ENCODE measurements at places on chromosomes 1 and 21.
A peak's percentile ranks its signal among the peaks of the same experiment; 100 is the strongest.

GRCh38 chr1:151494741-151495281 lies 16.4 kb upstream of the CGN start:
- DNase-seq: peak; percentile 56

DNA sequence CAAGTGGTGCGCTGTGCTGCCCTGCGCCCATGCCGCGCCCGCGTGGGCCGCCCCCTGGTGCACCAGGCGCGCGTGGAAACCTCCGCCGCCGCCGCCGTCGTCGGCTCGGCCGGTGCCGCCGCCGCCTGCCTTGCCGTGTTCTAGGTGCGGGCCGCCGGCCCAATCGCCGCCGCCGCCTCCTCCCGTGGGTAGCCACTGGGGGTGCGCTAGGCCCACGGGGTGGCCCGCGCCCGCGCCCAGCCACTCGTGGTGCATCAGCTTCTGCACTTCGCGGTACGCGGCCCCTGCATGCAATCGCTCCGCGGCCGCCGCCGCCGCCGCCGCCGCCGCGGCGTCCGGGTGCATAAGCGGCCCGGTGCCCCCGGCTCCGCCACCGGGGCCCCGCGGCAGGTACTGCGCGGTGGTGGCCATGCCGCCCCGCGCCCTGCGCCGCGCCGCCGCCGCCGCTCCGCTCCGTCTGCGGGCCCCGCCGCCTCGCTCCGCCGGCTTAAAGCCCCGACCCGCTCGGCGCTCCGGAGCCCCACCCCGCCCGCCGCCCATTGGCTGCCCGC lies at the start of gene POU3F1:
POU3F1 (minus strand) TSS at position 461 of the 551 bp plus-strand sequence; CDS start at position 411, 50 bp downstream.
- no peak for DNase-seq

DNA sequence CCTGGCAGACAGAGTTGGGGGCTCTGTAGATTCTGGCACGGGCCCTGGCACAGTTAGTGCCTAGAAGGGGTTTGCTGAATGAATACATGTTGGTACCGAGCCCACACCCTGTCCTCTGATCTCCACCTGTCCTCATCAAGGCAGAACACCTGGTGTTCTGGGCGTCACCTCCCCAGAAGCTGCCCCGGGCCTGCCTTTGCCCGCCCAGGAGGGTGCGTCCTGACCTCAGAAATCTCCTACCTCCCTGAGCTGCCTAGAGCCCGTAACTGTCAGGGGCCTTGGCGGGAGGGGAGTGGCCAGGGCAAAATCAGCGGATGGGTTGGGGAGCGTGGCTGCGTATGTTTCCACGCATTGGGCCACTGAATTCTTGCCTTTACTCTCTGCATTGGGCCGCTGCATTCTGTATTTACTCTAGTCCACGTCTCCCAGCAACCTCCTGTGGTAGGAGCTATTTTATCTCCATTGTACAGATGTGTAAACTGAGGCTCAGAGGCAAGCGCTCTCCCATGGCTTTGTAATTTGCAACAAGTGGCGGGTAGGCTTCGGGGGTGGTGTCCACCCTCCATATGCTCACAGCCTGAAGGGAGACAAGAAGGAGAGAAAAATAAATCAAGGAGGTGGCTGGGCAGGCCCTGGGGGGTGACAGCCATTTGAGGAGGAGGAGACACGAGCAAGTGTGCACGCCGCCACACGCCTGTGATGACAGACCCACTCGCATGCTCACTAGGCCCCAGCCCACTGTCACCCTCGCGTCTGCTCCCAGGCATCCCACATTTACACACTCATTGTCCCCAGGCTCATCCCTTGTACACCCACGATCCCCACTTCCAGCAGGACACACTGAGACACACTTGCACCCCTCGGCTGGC lies 95.7 kb upstream of the WNT4 start:
- DNase-seq: no peak

DNA sequence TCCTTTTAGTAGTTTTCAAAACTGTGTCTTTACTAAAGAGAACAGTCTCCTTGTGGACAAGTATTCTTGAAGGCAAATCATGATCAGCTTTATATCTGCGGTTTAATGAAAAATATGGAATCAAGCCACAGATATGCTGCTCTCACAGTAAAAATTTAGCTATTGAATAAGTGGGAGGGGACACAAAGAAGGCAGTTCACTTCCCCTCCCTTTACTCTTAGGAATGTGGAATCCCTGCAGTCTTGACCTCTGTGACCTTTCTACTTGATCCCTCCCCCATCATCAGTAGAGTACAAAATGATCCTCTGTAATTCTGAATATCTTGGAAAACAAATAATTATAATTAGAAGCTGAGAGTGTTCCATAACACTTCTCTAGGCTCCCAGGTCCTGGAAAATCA lies 136.7 kb upstream of the HOOK1 start:
- DNase-seq: no peak

DNA sequence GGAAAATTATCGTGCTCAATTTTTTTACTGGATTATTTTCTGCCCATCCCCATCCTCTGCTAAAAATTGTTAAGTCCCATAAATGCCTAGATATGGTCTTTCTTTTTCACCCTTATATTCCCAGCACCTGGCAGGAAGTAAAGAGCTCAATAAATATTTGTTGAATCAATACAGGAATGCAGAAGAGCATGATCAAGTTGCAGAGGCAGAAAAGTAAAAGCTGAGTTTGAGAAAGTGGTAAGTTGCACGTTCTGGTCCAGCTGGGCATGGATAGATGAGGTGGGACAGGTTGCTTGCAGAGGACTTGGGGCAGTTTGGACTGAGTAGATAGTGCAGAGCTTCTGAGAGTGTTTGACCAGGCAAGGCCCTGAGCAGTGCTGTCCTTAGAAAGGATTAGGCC lies 40.1 kb downstream of the ZNF281 start:
- DNase-seq: no peak

- no peak for DNase-seq
These were observed 17.5 kb downstream of the ZMYM4 start for GRCh38 chr1:35285771-35286606.

DNA sequence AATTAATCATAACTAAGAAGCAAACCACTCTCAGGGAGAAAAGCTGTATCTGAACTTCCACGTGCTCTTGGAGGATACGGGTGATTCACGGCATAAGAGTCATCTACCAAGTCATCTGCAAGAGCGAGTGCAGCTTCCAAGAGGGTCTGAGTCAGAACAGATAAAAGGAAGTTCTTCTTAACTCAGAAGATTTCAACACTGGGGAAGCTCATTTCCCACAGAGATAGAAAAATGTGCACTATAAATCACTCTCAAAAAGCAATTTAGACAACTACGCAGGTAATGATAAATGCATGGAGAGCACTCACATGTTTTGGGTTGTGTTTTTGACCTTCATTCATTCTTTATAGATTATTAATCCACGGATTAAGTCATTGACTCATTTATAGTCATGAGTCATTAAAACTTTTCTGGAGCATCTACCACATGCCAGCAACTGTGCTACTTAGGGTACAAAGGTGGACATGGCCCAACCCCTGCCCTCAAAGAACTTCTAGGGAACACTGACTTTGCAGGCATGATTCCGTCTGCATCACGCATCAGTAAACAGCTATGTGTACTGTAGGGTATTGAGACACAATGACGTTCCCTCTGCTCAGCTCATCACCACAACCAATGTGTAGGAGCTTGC lies 20.8 kb downstream of the KCNJ15 start:
- DNase-seq: no peak

GRCh38 chr1:220455559-220455958 lies 72.4 kb upstream of the MARK1 start:
- DNase-seq: no peak

DNA sequence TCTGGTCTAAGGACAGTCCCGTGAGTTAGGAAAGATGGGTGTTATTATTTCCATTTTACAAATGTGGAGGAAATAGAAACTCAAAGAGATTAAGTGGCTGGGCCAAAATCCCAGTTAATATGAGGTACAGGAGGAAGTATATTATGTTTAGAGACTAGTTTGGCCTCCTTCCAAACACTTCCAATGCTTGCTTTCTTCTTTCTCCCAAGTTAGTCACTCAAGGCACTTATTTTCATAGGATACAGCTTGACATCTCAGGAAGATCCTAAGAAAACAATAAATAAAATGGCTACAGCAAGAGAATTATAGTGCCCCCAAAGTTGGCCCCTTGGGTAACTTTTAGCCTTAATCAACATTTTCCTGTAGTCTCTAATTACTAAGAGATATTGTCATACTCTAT lies 47.5 kb upstream of the IPO9 start:
- DNase-seq: no peak

- no peak for DNase-seq
These were observed 405 bp upstream of the GADD45A start for GRCh38 chr1:67684526-67685066.

GRCh38 chr21:38914528-38915293 lies 109.0 kb downstream of the ETS2 start:
- peak; percentile 53 for DNase-seq

DNA sequence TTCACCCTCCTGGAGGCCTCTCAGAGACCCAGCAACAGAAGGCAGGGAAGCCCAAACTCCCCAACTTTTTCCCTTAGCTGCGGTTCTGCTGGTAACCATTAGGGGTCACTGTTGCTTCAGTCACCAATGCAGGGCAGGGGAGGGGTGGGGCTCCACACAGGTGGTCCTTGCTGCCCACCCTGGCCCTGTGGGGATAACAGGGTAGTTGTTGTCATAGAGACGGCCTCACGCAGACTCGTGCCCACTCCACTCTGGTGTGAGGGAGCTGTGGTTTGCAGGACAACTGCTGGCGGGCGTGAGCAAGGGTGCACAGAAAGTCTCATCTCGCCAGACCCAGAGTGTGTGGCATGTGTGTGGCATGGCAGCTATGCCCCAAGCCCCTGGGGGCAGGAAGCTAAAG lies 19.9 kb downstream of the INSRR start:
- peak; percentile 67 for DNase-seq

GRCh38 chr1:68065766-68066165 lies 15.3 kb upstream of the DIRAS3 start:
- DNase-seq: no peak

DNA sequence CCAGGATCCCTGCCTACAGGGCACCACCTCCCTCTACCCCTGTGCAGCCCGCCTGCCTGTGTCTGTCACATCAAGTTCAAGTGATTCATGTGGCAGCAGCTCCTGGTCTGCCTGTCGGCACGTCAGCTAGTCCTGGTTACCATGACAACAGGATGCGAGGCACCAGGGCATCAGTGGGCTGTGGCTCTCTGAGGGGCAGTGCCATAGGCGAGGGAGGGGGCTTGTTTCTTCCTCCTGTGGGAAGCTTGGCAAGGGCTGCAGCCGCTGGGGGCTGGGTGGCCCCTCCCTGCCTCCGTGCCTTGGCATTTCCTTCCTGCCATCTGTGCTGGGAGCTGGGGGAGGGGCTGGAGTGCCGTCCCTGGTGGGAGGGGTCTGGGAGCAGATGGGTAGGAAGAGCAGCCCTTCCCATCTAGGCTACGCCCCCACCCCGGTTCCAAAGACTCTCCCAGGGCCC lies 43.1 kb downstream of the FOXO6 start:
- DNase-seq: peak; percentile 42

- DNase-seq: no peak
These were observed 101.5 kb upstream of the TLR5 start for GRCh38 chr1:223244366-223245103.

- DNase-seq: no peak
These were observed 762.1 kb upstream of the NEGR1 start for GRCh38 chr1:73044241-73045036.

Data from ELF-1 (cell line).